Activated CD4-positive, alpha-beta memory T cell treated with anti-CD3 and anti-CD28 coated beads for 36 hours (primary cell): ENCODE measurements at places on chromosomes 4 and X. TPM values are rescaled to one million over a fixed set of nuclear protein-coding genes. Genes with fewer than 3 reads are reported as not detected.

TMPRSS11F gene
- not detected for total RNA-seq

RENBP gene
- 8.4 TPM for total RNA-seq

LRRC66 gene
- total RNA-seq = 0.19 TPM

GIMD1 gene
- not detected for total RNA-seq

SOD3 gene
- not detected for total RNA-seq

COL25A1 gene
- total RNA-seq = not detected

SYP gene
- total RNA-seq = 5.4 TPM

UGT2B17 gene
- not detected for total RNA-seq

CASP6 gene
- 18.4 TPM for total RNA-seq

GLRA2 gene
- not detected for total RNA-seq

TMEM175 gene
- total RNA-seq = 15.8 TPM

OGT gene
- total RNA-seq = 280 TPM

HPSE gene
- 16.5 TPM for total RNA-seq

DNA sequence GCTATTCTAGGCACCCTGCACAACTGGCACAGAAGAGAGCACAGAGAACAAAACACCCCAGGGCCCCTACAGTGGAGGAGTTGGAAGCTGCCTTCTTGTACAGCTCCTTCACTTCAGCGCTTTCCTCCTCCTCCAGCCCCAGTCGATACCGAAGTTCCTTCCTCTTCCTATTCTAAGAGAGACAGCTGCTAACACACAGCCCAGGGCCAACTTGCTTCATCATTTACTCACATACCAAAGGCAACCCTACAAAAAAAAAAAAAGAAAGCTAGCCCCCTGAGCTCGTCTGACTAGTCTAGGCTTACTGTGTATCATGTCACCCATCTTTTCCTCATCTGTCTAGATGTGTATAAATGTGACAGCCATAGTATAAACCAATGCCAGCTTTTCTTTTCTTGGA lies 64.5 kb downstream of the MID1 start:
- H3K27ac ChIP-seq = no peak overlapping the region
- no peaks in the 10 kb centered on the region for H3K36me3 ChIP-seq
- no peak overlapping the region for H3K4me3 ChIP-seq
- no peak for DNase-seq

DNA sequence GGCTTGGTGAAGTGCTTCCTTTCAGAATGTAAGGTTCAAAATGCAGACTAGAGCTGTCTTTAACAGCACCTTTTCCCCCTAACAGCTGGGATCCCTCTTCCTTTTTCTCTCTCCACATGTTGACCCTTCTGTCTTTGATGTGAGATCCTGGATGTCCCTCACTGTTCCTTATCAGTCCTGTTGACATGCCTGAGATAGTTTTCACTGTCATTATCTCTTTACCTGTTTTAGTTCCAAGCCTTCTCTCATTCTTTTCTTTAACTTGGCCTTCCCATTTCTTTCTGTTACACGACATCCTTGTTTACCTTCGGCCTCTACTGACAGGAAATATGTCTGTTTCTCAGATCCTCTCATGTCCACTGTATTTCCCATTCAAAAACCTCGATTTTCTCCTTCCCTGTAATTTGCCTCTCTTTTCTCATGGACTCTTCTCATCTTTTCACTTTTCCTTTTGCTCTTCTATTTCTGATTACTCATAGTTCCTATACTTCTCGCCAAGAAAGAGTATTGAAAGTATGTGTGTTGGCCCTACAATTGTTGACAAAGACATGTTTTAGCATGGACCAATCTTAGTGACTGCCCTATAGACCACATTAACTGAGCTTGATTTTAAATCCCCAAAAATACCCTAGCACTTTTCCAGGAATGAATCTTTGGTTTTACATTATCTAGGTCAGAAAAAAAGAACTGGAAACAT lies 1.2 kb upstream of the SOWAHB start:
- peaks cover 21% of the 10 kb centered on the region for H3K27me3 ChIP-seq
- no peak overlapping the region for H3K4me3 ChIP-seq
- DNase-seq = no peak
- H3K4me1 ChIP-seq = no peaks in the 10 kb centered on the region
- no peaks in the 10 kb centered on the region for H3K36me3 ChIP-seq

DNA sequence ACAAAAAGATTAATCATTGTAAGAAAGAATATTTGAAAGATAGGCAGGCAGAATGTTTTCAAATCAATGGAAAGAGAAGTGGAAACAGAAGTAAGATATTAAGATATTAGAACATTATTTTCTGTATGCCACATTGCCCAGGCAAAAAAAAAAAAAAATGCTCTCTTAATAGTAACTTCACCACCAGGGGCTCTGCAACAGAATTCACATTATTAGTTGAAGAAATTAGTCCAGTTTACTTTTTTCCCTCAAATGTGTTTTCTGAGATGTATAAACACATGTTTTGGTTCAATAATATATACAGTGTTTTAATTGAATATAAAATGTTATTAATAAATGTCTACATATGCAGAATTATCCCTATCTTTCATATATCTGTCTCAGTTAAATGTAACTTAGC lies 78.0 kb upstream of the ADAD1 start:
- no peak overlapping the region for H3K4me3 ChIP-seq
- no peaks in the 10 kb centered on the region for H3K4me1 ChIP-seq
- H3K27ac ChIP-seq = no peak overlapping the region

- no peaks in the 10 kb centered on the region for H3K4me1 ChIP-seq
- H3K27ac ChIP-seq = no peak overlapping the region
- H3K4me3 ChIP-seq = no peak overlapping the region
- H3K27me3 ChIP-seq = no peaks in the 10 kb centered on the region
- H3K36me3 ChIP-seq = no peaks in the 10 kb centered on the region
- DNase-seq = no peak
Observed at GRCh38 chrX:32673193-32673592, 538.2 kb downstream of the DMD start.

DNA sequence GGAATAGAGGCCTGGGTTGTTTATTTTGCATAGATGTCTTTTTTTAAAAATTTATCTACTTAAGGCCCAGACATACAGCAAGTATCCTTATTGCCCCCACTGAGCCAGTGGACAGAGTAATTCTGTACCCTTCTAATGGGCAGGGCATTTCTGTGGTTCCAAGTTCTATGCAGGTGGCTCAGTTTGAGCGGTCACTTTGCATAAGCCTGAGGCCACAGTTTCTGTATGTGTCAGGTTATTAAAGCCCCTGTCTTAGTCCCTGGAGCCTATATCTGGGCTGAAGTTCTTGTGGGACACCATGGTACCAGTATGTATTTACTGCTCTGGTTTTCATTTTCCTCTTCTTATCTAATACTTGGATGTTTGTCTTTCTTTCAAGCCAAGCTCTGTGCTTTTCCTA lies 168.8 kb downstream of the MID1IP1 start:
- H3K4me3 ChIP-seq = no peak overlapping the region
- no peaks in the 10 kb centered on the region for H3K4me1 ChIP-seq
- no peak overlapping the region for H3K27ac ChIP-seq
- H3K36me3 ChIP-seq = no peaks in the 10 kb centered on the region
- no peak for DNase-seq
- H3K27me3 ChIP-seq = no peaks in the 10 kb centered on the region

- H3K4me3 ChIP-seq = no peak overlapping the region
- no peaks in the 10 kb centered on the region for H3K36me3 ChIP-seq
- H3K27ac ChIP-seq = no peak overlapping the region
- H3K4me1 ChIP-seq = no peaks in the 10 kb centered on the region
- H3K27me3 ChIP-seq = no peaks in the 10 kb centered on the region
Observed at GRCh38 chrX:11196476-11196875, 85.3 kb downstream of the HCCS start.

- DNase-seq = peak; percentile 17
- no peaks in the 10 kb centered on the region for H3K36me3 ChIP-seq
- H3K27ac ChIP-seq = no peak overlapping the region
- no peak overlapping the region for H3K4me3 ChIP-seq
- no peaks in the 10 kb centered on the region for H3K27me3 ChIP-seq
Observed at GRCh38 chrX:10722851-10723250, 102.5 kb upstream of the MID1 start.

DNA sequence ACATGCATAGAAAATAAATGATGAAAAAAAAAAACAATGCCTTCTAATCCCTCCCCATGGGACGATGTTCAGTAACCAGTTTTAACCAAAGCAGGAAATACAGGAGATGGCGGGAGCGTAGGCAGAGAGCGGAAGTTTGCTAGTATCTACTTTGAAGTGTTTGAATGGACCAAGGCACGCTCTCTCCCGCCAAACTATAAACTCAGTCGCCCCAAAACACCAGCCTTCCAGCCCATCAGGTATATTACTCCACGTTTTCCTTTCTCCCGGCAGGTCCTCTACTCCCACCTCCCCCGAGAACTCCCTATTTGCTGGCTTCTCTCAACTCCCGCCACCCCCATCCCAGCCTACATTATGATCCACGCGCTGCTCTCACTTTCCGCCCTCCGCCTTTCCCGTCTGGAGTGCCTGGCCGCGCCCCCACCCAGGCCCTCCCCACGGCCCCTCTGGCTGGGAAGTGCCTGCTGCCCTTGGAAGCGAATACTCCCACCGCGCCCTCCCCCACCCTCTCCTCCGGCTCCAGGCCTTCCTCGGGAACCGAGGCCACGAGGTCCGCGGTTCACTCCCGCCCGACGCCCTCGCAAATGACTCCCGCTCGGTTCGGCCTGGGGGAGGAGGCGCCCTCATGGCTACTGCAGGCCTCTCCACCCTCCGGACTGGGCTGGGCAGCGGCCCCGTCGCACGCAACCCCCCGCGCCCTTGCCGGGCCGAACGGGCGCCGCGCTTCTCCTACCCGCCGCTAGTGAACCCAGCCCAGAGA lies 723 bp downstream of the DHX15 start:
- DNase-seq = peak; percentile 72
- H3K4me1 ChIP-seq = peaks cover 36% of the 10 kb centered on the region
- peaks cover 3% of the 10 kb centered on the region for H3K27me3 ChIP-seq
- peaks cover 37% of the 10 kb centered on the region for H3K36me3 ChIP-seq
- H3K27ac ChIP-seq = peak overlapping the region; percentile 95

- peak overlapping the region; percentile 91 for H3K27ac ChIP-seq
- H3K27me3 ChIP-seq = no peaks in the 10 kb centered on the region
- no peak overlapping the region for H3K4me3 ChIP-seq
- no peaks in the 10 kb centered on the region for H3K36me3 ChIP-seq
- H3K4me1 ChIP-seq = peaks cover 39% of the 10 kb centered on the region
- no peak for DNase-seq
Observed at GRCh38 chr4:52822583-52822971, 39.5 kb upstream of the RASL11B start.

DNA sequence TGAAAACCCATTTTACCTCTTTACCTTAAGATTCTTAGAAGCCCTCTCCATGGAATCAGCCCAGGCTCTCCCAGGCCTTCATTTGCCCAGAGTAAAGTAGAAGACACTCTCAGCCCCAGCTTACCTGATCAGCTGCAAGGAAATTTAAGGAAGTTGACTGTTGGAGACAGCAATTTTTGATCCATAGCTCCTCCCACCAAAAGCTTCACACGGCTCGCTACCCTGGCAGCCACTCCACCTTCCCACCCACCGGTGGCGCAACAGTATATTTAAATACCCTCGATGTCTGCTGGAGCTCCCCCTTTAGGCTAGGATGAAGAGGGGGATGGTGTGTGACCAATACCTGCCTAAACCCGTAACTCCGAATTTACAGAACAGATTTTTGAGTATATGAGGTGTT lies 75.4 kb downstream of the MBNL3 start:
- DNase-seq = no peak
- no peak overlapping the region for H3K4me3 ChIP-seq
- H3K36me3 ChIP-seq = no peaks in the 10 kb centered on the region
- H3K27me3 ChIP-seq = no peaks in the 10 kb centered on the region

DNA sequence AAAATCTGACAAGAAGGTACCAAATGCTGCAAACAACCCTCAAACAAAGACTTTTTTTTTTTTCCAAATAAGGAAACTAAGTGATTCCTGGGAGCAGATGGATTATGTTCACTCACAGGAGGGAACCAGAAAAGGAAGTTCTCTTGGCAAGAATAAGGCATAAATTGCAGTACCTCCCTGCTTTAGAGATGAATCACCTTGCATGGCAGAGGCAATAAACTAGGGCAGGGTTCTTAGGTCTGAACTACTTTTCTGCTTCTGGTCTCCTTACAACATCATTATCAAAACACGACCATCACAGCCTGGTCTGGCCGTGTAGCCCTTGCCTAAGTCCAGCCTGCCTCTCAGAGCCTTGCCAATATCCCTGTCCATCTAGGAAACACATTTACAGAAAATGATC lies 6.3 kb downstream of the TMEM31 start:
- H3K36me3 ChIP-seq = no peaks in the 10 kb centered on the region
- no peak for DNase-seq
- H3K4me3 ChIP-seq = no peak overlapping the region
- no peak overlapping the region for H3K27ac ChIP-seq

GRCh38 chr4:77045490-77045889 lies 30.3 kb downstream of the CCNI start:
- no peak overlapping the region for H3K27ac ChIP-seq
- H3K27me3 ChIP-seq = no peaks in the 10 kb centered on the region
- H3K4me1 ChIP-seq = peaks cover 8% of the 10 kb centered on the region
- H3K4me3 ChIP-seq = no peak overlapping the region

- peaks cover 16% of the 10 kb centered on the region for H3K27me3 ChIP-seq
- no peak overlapping the region for H3K4me3 ChIP-seq
- no peak overlapping the region for H3K27ac ChIP-seq
- no peaks in the 10 kb centered on the region for H3K4me1 ChIP-seq
- H3K36me3 ChIP-seq = no peaks in the 10 kb centered on the region
- no peak for DNase-seq
Observed at GRCh38 chr4:74682567-74683359, 111.6 kb downstream of the BTC start.

DNA sequence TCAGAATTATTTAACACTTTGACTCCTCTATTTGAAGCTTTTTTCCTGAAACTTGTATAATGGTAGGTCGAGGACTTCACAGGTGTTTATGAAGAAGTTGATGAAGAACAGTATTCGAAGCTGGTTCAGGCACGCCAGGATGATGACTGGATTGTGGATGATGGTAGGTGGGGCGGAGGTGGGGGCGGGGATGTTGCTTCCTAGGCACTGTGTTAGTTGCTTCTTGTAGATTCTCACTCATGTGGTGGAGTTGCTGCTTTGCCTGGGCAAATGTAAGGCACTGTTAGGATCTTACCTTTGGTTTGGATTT lies 9.4 kb downstream of the POLA1 start:
- H3K27me3 ChIP-seq = no peaks in the 10 kb centered on the region
- H3K4me3 ChIP-seq = no peak overlapping the region
- peaks cover 10% of the 10 kb centered on the region for H3K4me1 ChIP-seq
- peaks cover 26% of the 10 kb centered on the region for H3K36me3 ChIP-seq

GRCh38 chr4:140138428-140138827 lies 15.6 kb downstream of the MAML3 start:
- H3K4me1 ChIP-seq = peaks cover 7% of the 10 kb centered on the region
- DNase-seq = no peak
- no peaks in the 10 kb centered on the region for H3K36me3 ChIP-seq
- peaks cover 6% of the 10 kb centered on the region for H3K27me3 ChIP-seq
- H3K4me3 ChIP-seq = no peak overlapping the region

GRCh38 chr4:159360549-159360948 lies 257.7 kb downstream of the RAPGEF2 start:
- H3K36me3 ChIP-seq = peaks cover 33% of the 10 kb centered on the region
- H3K4me3 ChIP-seq = no peak overlapping the region
- H3K4me1 ChIP-seq = no peaks in the 10 kb centered on the region

DNA sequence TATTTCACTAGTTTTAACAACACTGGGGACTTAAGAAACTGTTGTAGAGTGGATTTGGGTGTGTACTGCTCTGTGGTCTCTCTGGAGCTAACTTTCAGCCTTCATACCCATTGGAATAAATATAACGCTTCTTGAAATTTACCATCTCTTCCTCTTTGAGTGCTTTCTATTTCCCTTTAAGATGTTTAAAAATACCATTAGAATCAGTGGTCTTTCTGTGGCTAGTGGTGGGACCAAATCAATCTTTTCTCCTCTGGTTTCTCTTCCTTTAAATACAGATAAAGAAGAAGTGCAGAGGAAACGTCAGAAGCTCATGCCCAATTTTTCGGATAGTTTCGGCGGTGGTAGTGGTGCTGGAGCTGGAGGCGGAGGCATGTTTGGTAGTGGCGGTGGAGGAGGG lies 92.0 kb downstream of the NFKB1 start:
- H3K4me3 ChIP-seq = no peak overlapping the region
- no peak for DNase-seq
- no peaks in the 10 kb centered on the region for H3K27me3 ChIP-seq
- peaks cover 86% of the 10 kb centered on the region for H3K36me3 ChIP-seq
- peaks cover 88% of the 10 kb centered on the region for H3K4me1 ChIP-seq
